ENCODE measurements at places on chromosomes 3 and 15.

DNA sequence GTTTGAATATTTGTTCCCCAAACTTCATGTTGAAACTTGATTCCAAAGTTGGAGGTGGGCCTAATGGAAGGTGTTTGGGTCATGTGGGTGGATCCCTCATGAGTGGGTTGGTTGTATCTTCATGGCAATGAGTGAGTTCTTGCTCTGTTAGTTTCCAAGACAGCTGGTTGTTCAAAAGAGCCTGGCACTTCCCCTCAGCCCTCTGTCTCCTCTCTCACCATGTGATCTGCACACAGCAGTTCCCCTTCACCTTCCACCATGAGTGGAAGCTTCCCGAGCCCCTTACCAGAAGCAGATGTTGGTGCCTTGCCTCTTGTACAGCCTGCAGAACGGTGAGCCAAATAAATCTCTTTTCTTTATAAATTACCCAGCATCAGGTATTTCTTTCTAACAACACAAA, 327.1 kb upstream of the SLCO3A1 start:
- no peak for DNase-seq

DNA sequence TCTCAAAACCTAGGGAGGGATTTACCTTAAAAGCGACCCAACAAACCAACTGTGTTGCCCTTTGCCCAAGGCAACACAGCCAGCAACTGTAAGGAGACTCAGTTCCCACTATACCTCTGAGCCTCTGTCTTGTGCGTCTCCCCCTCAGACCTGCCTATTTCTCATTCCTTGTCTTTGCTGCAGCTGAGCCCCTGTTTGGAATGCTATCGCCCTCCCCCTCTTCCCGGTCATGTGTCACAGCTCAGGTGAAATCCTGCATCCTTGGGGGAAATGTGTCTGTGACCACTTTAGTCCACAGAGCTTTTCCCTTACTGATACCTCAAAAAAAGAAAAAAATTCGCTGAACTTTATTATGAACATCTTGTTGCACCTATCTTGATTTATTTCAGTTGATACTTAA, 52.0 kb upstream of the LRIG1 start:
- DNase-seq, result no peak

GRCh38 chr3:15923640-15924405, 126.0 kb upstream of the ANKRD28 start:
- DNase-seq, result no peak

GRCh38 chr15:99409097-99409473, 156.7 kb upstream of the MEF2A start:
- no peak for DNase-seq

DNA sequence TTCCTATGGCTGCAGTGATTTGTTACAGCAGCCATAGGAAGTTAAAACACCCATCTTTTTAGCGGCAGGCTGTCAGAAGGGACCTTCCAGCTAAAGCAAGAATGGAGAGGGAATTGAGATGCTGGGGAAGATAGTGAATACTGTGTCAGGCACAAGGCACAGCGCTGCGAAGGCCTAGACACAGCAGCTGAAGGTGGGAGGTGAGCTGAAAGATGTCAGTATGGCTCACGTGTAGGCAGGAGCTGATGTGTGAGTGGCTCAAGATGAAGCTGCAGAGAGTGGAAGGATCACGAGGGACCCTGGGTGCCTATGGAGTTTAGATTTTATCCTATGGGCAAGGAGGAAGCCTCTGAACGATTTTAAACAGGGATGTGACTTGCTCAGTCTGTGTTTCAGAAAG, 44.3 kb downstream of the NMNAT3 start:
- no peak for DNase-seq

DNA sequence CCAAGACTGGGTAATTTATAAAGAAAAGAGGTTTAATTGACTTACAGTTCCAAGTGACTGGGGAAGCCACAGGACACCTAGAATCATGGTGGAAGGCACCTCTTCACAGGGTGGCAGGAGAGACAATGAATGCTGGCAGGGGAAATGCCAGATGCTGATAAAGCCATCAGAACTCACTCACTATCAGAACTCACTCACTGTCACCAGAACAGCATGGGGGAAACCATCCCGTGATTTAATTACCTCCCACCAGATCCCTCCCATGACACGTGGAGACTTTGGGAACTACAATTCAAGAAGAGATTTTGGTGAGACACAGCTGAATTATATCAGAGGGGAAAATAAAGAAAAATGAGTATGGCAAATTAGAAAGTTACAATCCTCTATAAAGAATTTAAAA, 310.9 kb downstream of the BCHE start:
- DNase-seq, result no peak

- no peak for DNase-seq
Observed at GRCh38 chr15:65916664-65917406, 47.5 kb downstream of the RAB11A start.

GRCh38 chr3:42635111-42635510, 18.4 kb upstream of the ZBTB47 start:
- no peak for DNase-seq
